ENCODE measurements at places on chromosomes 1 and 21.

DNA sequence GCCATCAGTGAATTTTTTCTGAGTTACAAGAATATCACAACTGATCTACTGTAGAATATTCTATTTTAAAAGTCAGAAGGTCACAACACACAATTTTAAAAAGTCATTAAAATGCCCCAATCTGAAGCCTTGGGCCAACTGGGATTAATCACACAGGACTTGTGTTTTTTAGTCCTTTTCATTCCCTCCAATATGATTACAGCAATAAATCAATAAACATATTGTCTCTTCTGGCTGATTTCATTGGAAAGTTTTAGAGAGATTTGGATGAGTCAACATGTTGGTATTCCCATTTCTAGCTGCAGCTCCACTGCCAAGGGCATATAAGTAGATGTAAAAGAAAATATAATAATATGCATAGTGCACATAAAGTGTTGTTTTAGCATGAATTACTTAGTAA lies 85.8 kb downstream of the NIBAN1 start:
- no peak for DNase-seq

DNA sequence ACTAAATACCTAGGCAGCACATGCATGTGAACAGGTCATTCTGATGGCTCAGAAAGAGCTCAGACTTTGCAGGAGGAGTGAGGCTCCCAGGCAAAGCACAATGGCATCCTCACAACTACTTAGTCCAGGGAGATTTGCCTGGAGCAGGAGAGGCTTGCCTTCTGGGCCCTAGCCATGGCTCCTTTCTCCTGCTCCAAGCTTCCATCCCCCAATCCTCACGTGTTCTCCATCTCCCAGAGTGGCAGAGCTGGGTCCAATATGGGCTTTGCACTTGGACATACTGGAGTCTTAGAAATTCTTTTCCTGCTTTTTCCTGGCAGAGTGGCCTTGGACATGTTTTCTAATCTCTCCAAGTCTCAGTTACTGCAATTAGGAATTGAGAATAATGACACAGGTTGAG lies 15.8 kb downstream of the MYBPH start:
- DNase-seq, result no peak

- peak; percentile 66 for DNase-seq
Observed at GRCh38 chr1:201020040-201020591, 3.4 kb downstream of the KIF21B start.

- no peak for DNase-seq
Observed at GRCh38 chr1:171424494-171424893, 60.8 kb upstream of the PRRC2C start.

GRCh38 chr1:220818421-220819173 lies 31.9 kb downstream of the MTARC1 start:
- no peak for DNase-seq

- DNase-seq, result no peak
Observed at GRCh38 chr21:42925114-42925926, at the start of gene ERVH48-1. Gene ERVH48-1 (minus strand): TSS chr21:42925630. CDS start chr21:42919006, 6,624 bp downstream.

- DNase-seq, result no peak
Observed at GRCh38 chr1:88680911-88681622, 3.0 kb upstream of the PKN2 start.

DNA sequence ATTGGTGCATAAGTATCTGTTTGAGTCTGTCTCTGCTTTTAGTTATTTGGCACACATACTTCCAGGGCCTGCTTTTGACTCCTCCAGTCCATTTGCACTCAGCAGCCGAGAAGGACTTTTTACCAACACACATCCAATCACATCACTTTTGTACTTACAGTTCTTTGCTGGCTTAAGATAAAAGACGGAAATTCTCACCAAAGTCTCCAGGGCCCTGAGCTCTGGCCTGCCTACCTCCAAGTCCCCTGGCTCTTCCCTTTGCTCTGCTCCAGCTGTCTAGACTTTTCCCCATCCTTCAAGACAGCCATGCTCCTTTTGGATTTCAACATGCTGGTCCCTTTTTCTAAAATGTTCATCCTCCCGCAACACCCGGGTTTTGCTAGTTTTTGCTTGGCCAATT lies 2.2 kb upstream of the EVA1C start:
- DNase-seq, result no peak

DNA sequence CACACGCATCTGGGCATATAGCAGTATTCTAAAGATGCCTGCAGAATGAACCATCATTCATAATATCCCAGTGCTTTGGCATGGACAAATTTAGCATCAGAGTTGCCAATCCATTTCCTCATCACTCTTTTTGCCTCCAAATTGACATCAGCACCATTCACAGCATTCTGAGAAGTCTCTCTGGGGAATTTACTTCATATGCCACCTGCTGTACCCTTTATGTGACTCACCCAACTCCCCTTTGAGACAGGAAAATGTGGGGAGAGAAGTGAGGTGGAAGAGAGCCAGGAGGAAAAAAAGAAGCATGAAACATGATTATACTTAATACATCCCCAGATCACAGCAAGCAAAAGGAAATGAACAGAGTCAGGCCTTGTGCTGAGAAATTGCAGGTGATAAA lies 37.4 kb downstream of the RAB3B start:
- no peak for DNase-seq

DNA sequence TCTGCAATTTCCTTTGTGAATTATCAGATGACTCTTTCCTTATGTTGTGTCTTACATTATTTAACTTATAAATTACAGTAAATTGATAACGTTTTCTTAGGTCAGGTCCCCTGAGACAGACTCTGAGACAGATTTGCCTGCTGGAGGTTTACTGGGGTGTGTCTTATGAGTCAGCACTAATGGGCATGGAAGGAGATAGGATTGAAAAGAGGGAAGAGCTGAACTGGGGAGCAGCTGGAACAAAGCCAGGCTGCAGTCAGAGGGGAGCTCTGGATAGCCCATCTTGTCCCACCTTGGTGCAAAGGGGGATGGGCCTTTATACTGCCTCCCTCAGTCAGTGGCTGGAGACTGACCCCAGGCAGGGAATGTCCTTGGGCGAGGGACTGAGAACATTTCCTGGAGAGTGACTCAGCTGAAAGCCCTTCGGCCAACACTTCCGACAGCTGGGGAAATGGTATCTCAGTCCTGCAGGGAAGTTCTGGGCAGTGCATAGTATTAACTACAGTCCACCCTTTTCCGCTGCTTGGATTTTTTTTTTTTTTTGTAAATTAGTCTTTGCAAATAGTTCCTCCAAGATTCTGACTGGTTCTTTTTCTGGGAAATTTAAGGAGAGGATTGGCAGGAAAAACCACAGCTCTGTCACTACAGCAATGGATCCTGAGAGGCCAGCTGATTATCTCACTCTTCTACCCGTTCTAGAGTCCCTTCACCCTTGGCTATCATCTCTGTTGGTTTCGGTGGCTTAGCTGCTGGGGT lies 39.1 kb upstream of the CDC42BPA start:
- no peak for DNase-seq

DNA sequence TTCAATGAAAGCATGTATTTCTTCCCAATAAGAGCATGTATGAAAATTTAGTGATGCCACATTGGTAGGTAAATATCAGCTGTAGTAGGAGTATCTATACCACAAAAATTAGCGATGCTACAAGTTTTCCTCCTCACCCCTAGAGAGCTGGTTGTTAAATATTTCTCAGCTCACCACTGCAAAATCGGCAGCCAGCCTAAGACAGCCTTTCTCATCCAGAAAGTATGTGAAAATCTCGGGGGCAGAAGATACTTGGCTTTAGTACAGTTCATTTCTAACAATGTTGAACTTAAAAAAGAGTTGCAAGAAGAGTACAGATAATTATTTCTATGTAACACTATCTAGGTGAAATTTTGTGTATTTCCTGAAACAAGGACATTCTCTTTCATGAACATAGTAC lies 235.4 kb downstream of the TPR start:
- DNase-seq, result no peak

GRCh38 chr1:91712981-91713841 lies 172.7 kb downstream of the TGFBR3 start:
- peak; percentile 88 for DNase-seq

- DNase-seq, result no peak
Observed at GRCh38 chr1:82177192-82177591, 376.5 kb downstream of the ADGRL2 start.

DNA sequence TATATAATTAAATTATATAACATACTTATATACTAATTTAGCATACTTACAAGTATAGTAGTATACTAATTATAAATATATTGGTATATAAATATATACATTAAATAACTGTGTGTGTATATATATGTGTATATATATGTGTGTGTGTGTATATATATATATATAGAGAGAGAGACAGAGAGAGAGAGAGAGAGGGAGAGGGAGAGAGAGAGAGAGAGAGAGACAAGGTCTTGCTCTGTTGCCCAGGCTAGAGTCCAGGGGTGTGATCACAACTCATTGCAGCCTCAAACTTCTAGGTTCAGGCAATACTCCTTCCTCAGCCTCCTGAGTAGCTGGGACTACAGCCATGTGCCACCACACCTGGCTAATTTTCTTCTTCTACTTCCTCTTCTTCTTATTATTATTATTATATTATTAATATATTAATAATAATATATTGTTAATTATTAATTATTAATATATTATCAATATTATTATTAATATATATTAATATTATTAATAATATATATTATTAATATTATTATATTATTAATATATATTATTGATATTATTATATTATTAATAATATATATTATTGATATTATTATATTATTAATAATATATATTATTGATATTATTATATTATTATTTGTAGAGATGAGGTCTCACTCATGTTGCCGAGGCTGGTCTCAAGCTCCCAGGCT lies 185.5 kb downstream of the CRB1 start:
- no peak for DNase-seq

GRCh38 chr1:174165471-174166137 lies 6.3 kb downstream of the RABGAP1L start:
- DNase-seq, result no peak

GRCh38 chr1:192994141-192994540 lies 65.0 kb downstream of the UCHL5 start:
- DNase-seq, result no peak

DNA sequence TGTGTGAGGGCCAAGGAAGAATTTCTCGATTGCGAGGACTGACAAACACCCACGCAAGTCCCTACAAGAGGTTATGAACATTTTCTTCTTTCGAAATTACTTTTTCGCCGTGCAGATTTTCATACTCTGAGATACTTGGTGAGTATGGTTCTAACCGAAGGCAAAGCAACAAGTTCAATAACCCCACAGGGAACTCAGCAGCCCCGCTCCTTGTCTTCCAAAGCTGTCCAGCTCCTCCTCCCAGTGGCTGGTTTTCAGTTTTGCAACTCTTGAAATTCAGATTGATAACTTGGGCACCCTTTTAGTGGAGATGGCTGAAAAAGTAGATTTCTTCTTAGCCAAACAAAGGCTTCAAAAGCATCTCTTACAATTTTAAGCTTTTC lies 154.4 kb downstream of the SETD4 start:
- DNase-seq, result no peak

DNA sequence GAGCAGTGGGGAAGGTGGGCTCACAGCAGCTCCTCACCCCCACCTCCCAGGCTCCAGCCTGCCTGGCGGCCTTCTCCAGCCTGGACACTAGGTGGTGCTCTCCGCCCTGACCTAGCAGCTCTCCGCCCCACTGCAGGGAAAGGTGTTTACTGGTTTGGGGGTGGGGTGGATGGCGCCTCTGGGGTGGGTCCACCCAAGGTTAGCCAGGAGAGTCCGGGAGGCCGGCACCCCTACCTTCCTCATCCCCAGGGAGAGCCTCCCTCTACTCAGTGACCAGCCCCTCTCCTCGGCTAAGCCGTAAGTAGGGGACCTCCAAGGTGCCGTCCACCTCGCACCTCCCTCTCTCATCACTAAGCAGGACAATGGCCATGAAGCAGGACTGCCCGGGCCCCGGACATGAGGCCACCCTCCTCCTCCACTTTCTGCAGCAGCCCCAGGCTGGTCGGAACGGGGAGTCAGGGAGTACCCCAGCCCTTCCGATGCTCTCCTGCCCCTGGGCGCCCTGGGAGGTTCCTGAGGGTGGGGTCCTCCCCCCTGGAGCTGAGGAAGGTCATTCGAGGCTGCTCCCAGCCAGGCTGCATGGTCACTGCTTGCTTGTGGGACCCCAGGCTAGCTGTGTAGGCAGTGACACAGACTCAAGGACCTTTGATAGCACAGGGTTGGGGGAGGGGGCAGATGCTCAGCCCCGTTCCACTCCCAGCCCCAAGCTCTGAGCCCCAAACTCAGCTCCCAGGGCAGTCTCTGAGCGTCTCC lies 101.4 kb upstream of the VAMP3 start:
- peak; percentile 53 for DNase-seq

DNA sequence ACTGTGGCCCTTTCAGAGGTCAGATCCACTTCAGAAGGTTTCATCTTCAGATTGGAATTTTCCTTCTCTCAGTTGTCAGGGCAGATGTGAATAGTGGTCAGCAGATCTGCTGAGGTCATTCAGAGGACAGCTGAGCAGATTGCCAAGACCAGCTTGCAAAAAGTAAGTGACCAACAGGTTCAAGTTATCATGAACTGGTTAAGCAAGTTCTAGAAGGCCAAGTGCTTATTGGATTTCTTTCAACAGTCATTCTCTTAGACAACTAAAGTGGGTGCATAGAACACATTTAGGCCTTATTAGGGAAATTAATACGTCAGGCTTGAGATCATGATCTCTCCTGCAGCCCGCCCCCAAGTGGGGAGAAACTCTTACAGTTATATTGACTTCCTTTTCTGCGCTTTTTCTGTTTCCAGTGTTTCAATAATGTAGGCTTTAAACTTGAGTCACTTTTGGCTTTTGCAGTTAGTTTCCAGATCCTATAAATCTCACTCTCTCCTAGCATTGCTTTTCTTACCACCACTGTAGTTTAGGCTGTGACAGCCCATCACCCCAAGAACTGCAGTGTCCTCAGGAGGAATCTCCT lies 96.4 kb downstream of the C1orf21 start:
- no peak for DNase-seq

- DNase-seq, result no peak
Observed at GRCh38 chr21:27683292-27683691, 716.4 kb upstream of the ADAMTS5 start.

- DNase-seq, result no peak
Observed at GRCh38 chr1:89966656-89967055, 28.3 kb upstream of the ZNF326 start.

GRCh38 chr1:30735668-30736498 lies 12.5 kb upstream of the MATN1 start:
- DNase-seq, result no peak

DNA sequence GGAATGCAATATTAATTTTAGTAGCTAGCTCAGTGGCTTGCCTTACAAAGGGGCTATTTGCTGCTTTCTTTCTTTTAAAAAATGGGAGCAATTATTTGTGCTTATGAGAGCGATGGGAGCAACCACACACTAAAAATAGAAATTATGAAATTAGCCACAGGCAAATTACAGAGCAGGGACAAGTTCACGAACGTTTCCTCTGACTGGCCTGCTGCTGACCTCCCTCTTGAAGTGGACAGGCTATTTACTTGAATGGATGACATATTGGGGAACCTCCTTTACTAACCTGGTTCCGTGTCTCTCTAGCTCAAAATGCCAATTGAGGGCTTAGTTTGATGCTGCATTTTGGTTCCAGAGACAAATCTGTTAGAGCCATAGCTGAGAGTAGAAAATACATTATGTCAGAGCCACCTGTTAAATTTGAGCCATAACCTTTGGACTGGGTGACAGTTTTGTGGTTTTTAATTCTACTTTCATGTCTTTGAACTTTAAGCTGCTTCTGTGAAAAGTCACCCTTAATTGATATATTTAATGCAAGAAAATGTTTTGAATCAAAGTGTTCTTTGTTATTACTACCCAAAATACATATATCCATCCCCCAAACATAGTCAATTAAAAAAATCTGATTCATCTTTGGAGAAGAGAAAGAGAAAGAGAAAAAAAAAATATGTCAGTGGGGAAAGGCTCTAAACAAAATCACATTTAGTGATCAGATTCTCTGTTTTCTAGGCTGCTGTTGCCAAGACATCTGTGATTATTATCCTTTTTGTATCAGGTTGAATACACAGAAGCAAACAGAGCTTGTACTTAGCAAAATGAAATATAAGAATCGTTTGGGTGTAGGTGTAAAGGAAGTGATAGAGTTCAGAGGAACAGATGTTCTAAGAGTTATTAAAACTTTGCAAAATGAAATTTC lies 351.9 kb downstream of the ADGRL2 start:
- DNase-seq, result no peak

All from activated CD4-positive, alpha-beta T cell treated with anti-CD3 and anti-CD28 coated beads, Interleukin-2, amount 50 U/mL, for 16 hours (primary cell).